ENCODE measurements at places on chromosomes 2 and 18. TPM values are rescaled to one million over a fixed set of nuclear protein-coding genes. Genes with fewer than 3 reads are reported as not detected.

The ARHGAP28 gene
- 0.03 TPM for total RNA-seq

The MAPRE3 gene
- 11.0 TPM for total RNA-seq

The EDAR gene
- total RNA-seq = 0.03 TPM

The TUBB8B gene
- total RNA-seq = not detected

The SRD5A2 gene
- not detected for total RNA-seq

The UGT1A5 gene
- total RNA-seq = not detected

The RFTN2 gene
- not detected for total RNA-seq

The OBSL1 gene
- 22.3 TPM for total RNA-seq

The KLHL29 gene
- total RNA-seq = 5.2 TPM

The NETO1 gene
- not detected for total RNA-seq

The PID1 gene
- total RNA-seq = 3.7 TPM

The TUBA3E gene
- total RNA-seq = 0.62 TPM

The CCDC148 gene
- total RNA-seq = 1.1 TPM

The MRO gene
- total RNA-seq = 0.47 TPM

The OLA1 gene
- 133 TPM for total RNA-seq

The SERPINB3 gene
- total RNA-seq = 0.10 TPM

The HOXD11 gene
- 7.0 TPM for total RNA-seq

Measured in A549 treated with GW870086 at 1 μM for 4 hours (cell line).